ENCODE measurements at places on chromosomes 4 and X.

GRCh38 chr4:56512166-56512565, 6.6 kb downstream of the ARL9 start:
- DNase-seq = no peak

DNA sequence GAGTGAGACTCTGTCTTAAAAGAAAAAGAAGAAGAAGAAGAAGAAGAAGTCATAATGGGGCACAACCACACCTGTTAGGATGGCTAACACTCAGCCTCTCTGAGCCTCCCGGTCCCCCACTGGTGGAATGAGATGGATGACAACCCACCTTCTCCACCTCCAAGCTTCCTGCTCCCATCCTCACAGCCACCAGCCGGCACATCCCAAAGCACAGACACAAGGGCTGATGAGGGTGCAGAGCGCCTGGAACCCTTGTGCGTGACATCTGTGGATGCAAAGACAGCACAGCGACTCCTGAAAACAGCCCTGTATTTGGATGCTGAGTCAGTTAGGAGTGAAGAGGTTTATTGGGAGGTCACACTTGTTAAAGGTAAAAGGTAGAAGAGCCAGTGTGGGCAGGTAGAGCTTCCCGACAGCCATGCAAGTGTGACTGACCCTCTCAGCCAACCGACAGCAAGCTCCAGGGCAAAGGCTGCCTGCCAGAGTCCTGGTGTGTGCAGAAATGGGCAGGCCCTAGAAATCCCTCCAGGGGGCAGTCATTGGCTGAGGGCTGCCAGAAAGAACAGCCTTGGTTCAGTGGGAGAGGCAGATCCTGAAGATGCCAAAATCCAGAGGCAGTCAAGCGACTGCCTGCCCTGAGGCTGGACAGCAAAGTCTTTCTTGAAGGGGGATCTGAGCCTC, 26.6 kb upstream of the MAN2B2 start:
- DNase-seq = peak; percentile 71

- peak; percentile 45 for DNase-seq
Measured at GRCh38 chr4:147059064-147059731, 113.5 kb upstream of the TTC29 start.

GRCh38 chr4:185700048-185700447, 111.9 kb downstream of the SORBS2 start:
- no peak for DNase-seq

- no peak for DNase-seq
Measured at GRCh38 chrX:3370656-3371055, 24.2 kb upstream of the MXRA5 start.

GRCh38 chr4:146265950-146266490, 51.7 kb downstream of the REELD1 start:
- DNase-seq = no peak

GRCh38 chrX:87337267-87337666, 180.3 kb upstream of the KLHL4 start:
- DNase-seq = no peak

GRCh38 chr4:180751009-180751408, 1492.2 kb upstream of the TENM3 start:
- no peak for DNase-seq

DNA sequence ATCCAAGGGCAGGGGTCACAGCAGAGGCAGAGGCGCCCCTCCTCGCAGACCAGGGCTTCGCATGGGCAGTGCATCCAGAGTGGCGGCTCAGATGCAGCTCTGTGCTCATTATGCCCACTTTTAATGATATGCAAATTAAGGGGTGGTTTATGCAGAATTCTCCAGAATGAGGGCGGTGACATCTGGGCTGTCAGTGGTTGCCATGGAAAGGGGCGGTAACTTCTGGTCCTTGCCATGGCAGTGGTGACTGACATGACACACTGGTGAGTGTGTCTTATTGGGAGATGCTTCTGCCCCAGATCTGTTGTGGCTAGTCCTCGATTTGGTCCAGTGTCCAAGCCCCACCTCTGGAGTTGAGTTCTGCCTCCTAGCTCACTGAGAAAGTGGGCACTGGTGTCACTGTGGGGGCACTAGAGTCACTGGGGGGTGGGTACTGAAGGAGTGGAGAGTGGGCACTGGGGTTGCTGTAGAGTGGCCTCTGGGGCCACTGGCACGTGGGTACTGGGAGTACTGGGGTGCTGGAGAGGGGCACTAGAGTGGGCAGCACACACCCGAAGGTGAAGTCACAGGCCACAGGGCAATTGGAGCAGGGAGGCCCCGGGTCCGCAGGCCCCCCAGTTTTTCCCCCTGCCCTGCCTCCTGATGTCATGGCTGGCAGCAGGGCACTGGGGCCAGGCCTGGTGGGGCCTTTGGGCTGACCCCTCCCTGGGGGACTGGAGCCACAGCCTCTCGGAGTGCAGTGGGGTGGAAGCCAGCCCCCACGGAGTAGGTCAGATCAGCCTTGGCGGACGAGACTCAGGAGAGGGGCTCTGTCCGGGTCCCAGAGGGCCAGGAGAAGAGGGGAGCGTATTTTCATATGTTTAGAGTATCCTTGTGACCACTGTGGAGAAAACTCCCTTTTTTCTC, 98.6 kb upstream of the NKX1-1 start:
- DNase-seq = no peak

GRCh38 chr4:77201343-77201742, 44.3 kb downstream of the CCNG2 start:
- DNase-seq = no peak

DNA sequence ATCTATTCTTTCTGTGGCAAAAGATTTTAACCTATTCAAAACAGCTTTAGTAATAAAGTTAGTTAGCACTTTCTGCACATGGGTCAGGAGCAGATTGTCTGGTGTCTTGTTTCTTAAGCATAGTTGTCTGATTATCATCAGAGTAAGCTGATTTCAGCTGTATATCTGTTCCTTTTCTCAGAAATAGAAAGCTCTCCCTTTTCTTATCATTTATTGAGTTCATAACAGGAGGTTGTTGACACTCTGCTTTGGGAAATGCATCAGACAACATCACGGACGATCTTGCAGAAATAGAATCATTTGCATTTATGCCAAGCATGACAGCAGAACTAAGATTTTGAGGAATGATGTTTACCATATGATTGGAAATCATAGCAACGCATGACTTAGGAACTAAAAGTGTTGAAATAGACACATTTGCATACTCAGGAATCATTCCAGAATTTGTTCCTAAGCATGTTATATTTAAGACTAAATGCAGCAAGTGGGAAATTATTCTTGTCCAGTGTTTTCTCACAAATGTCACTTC, 66.7 kb downstream of the RBMX2 start:
- no peak for DNase-seq

DNA sequence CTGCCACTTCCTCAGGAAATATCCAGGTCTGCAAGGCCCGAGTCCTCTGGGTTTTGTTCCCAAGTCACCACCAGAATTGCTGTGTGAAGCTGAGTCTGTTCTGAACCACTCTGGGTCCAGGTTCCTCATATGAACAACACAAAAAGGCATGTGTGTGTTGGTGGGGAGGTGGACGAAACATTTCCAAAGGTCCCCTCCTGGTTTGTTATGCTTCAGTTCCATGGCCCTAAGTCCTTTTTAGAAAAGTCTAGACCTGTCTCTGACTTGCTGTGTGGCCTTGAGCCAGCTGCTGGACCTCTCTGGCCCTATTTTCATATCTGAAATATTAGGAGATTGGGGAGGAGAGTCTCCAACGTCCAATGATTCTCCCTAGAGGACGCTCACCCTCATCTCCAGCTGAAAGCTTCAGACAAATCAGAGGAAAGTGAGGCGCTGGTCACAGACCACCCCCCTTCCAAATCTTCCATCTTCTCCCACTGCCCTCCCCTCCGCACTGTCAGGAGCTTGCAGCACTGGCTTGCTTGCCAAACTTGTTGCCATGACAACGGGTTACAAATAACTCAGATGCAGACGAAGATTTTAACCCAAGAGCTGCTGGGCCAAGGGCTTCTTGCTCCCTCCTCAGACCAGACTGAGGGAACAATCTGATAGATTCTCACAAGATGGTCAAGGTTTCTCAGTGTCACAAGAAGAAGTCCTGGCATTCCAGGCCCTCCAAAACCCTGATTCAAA, 64.5 kb downstream of the SMC1A start:
- DNase-seq = no peak

DNA sequence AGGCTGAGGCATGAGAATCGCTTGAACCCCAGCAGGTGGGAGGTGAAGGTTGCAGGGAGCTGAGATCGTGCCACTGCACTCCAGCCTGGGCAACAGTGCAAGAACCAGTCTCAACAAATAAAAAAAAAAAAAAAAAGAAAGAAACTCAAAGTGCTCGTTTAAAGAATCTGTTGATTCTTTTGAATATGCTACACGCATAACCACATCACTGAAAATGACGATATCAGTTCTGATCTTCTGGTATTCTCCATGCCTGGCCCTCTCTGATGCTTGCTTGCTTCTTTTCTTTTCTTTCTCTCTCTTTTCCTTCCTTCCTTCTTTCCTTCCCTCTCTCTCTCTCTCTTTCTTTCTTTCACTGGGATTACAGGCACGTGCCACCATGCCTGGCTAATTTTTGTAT, 7.3 kb downstream of the AVPR2 start:
- DNase-seq = no peak

GRCh38 chrX:68895778-68896177, 67.0 kb downstream of the EFNB1 start:
- no peak for DNase-seq

DNA sequence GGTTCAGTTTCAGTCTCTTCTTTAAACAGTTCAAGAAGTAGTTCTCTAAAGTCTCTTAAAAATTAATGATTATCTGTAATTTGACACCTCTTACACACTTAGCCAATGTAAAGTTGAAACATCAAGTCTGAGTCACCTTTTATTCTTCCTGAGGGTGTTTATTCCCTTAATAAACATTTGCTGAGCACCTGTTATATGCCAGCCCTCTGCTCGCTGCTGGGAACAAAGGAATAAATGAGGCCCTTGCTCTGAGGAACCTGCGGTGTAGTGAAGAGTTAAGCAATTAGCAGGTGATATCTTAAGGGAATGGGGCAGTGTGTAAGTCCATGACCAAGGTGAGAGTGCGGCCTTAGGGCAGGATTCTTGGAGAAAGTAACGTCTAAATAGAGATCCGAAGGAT, 5.2 kb upstream of the NDNF start:
- no peak for DNase-seq

DNA sequence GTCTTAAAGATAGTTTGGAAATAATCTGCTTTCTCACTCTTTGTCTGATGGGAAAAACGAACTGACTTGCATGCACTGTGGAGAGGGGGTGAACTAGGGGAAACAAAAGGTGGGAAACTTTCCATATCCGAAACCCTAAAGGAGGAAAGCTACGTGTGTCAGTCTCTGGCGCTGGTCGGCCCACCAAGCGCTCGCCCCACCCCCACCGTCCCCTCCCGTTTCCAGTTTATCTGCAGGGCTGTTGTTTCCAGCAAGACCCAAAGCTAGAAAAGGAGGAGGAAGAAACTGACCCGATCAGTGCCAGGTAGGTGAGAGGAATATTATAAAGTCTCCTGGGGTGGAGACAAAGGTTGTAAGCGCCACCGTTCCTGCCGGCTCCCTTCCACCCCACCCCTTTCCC, 552 bp downstream of the TCEAL9 start:
- DNase-seq = no peak

- no peak for DNase-seq
Measured at GRCh38 chr4:183355405-183355804, 33.2 kb upstream of the CLDN24 start.

DNA sequence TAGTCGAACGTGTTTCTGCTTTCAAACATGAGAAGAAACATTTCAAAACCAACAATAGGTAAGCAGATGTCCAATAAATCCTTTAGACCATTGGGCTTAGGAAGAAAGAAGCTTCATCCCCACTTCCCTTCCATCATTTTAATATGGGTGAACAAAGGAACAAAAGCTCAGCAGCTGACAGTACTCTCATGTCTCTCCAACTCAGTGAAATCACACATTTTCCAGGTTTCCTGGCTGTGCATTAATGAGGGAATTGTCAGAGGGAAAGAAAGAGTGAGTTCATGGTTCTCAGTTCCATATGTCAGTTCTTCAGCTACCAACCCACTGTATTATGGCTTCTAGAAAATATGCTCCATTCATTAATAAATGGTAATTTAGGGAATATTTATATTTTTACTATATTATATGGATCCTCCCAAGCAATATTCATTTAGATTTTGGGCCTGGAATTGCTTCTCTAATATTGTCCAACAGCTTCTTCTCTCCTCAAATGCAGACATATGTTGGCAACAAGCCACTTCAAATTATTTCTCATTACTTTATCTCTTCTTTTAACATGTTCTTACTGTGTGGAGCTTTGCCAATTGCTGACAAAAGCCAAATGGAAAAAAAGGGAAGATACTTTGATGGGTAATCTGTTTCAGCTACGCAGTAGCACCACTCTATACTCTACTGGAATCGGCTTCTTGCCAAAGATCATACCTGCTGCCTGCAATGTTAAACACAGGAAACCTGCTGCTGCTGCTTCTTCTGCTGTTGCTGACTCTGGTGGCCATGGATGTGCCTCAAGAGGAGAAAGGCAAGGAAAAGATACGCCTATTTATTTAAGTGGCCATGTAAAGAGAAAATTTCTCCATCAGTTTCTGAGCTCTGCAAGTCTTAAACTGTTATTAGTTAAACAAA, 1757.6 kb downstream of the ARAP2 start:
- DNase-seq = no peak

DNA sequence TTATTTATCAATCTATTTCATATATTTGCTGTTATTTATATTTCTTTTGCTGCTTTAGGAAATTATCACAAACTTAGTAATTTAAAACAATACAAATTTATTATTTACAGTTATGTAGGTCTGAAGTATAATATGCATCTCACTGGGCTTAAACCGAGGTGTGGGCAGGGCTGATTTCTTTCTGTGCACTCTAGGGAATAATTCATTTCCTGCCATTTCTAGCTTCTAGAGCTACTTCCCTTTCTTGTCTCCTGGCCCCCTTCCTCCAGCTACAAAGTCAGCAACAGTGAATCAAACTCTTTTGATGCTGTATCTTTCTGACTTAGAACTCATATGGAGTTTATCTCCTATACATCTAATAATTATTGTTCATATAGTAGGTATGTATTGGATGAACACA, 303.5 kb upstream of the ARSJ start:
- peak; percentile 24 for DNase-seq

GRCh38 chr4:156197216-156197615, 243.6 kb upstream of the CTSO start:
- DNase-seq = no peak

GRCh38 chr4:76212851-76213414, 691 bp downstream of the SCARB2 start:
- DNase-seq = peak; percentile 20

- no peak for DNase-seq
Measured at GRCh38 chr4:43275779-43276178, 383.3 kb downstream of the GRXCR1 start.

- no peak for DNase-seq
Measured at GRCh38 chr4:31620476-31620875, 900.3 kb downstream of the PCDH7 start.

DNA sequence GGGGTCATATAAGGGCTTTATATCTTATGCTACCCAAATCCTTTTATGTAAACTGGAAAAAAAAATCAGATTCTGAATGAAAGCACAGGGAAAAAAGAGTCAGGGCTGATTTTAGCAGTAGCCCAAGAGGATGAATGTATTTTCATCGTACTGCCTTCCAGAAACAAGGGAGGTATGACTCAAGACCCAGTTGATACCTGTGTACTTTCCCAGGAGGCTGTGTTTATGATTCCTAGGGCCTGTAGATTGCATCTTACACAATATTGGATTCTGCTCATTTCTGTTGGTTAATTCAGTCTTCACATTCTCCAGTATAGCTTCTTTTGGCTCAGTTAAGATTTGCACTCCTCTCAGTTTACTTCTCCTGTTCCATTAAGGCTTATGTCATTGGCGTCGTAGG, 127.9 kb upstream of the LIMCH1 start:
- no peak for DNase-seq

GRCh38 chrX:11836284-11836683, 78.2 kb downstream of the MSL3 start:
- no peak for DNase-seq
